ENCODE measurements at places on chromosomes 7 and 10.

- DNase-seq: peak; percentile 51
These were observed 595 bp upstream of the SUN1 start for GRCh38 chr7:831596-832166.

DNA sequence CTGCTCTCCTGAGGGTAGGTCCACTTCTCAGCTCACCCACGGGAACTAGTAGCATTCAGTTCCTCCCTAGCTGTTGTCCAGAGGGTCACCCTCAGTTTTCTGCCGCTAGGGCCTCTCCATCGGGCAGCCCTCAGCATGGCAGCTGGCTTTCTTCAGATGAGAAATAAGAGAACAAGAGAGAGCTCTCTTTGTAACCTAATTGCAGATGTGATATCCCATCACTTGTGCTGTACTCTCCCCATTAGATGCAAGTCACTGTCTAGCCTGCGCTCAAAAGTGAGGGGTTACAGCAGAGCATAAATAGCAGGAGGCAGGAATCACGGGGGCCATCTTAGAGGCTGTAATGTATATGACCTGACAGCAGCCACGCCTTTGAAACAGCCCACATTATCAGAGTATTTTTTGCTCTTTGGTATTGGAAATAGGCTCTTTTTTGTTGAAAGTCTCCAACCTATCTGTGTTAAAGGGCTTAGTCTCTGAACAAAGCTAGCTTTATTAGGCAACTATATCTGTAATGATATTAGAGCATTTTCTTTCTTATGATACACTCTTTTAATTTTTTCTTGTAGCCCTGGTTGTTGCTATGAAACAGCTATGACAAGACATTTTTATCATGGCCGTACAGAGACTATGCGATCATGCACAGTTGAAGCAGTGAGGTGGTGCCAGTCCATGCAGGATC is 45.7 kb downstream of the CROT start:
- DNase-seq: no peak

GRCh38 chr7:24402655-24403054 is 118.7 kb downstream of the NPY start:
- DNase-seq: no peak

DNA sequence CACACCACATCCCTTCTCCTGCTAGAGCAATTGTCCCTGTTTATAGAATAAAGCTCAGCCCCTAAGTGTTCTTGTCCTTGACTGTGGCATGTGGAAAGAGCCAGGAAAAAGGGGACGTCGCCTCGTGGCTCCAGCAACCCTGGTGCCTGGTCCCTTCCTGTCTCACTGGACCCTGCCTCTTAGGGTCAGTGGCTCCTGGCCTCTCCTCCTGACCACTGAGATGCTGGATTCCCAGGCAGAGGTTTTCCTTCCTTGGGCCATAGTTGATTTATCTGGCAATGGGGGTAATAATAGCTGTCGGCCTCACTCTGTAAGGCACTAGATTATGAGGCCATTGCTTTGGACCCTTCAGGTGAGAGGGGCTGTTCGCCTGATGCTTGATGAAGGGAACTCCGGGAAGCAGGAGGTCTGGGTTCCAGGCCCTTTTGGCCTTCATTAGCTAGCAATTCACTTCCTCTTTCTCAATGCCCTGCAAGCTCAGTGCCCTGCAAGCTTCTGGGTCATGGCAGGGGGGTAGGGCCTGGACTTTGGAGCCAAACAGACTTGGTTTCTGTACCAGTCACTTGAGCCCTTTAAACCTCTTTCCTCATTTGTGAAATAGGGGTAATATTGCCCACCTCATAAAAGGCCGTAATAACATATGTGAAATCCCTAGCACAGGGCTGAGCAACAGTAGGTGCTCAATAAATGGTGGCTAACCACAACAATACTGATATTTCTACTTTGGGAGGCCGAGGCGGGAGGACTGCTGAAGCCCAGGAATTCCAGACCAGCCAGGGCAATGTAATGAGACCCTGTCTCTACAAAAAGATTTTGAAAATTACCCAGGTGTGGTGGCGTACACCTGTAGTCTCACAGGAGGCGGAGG is 1.1 kb downstream of the ASL start:
- no peak for DNase-seq

DNA sequence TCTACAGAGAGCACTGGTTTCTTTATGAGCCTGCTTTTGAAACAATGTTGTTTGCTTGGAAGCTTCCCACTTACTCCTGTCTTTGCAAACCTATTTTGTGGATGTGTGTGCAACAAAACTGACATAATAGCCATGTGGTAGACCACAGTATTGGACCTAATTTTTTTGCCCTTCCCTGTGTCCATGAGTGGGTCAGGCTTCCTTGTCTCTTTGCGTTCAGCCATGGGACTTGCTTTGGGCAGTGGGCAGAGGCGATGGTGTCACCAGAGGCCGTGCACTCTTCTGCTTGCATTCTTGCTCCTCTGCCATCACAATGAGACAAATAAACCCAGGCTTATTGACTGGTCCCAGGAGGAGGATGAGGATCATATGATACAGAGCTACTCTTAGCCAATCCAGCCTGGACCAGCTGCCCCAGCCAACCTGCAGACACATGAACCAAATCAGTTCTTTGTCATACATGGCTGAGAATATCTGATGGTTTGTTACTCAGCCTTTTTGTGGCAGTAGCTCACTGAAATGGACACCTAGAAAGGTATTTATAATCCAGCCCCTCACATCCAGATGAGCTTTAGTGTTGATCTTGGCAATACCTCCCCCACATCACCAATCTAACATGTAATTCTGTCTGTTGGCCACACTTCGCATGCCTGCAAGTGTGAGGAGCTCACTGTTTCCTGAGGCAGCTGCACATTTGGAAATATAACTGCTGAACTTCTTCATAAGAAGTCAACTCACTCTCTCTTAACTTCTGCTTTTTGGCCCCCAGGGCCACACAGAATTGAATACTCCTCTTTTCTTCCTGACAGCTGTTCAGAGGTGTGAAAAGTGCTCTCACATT is 427.8 kb upstream of the ZMIZ1 start:
- DNase-seq: no peak

DNA sequence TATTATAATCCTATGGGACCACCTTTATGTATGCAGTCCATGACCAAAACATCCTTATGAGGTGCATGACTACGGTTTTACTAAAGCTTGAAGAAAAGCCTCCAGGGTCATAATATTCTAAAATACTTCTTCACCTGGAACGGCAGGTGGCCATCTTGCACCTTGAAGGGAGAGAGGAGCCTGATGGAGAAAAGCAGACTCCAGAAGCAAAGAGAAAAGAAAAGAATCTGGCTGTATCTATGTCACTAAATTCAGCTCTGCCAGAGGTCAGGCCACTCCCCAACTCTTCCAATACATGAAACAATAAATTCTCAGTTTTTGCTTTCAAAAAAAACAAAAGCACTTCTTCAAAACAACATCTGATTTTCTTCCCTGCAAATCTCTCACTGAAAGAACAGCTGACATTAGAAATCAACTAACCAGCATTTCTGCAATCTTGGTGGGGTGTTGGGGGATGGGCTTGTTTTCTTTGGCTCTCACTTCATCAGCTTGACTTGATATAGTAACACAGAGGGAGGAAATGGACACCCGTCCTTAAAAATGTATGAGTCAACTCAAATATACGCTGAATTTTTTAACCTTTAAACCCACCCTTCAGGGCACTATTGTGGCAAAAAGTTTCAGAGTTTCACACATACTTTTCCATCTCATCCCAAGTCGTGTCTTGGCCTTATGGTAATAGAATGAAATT is 21.7 kb downstream of the HIBADH start:
- no peak for DNase-seq

DNA sequence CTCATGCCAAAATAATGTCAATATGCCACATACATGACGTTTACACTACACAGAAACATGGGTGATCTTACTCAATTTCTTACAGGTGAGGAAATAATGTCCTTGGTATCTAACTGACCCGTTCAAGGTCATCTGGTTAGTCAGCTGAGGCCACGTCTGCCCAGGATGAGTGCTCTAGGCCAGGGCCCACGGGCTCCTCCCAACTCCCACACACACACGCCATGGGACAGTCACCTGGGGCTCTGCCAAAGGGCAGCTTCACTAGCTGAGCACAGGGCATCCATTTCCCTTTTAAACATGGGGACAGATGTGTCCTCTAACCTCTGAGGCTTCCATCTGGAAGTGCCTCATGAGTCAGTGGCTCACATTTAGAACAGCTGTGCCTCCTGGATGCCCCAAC is 123.9 kb downstream of the TNS3 start:
- no peak for DNase-seq

- DNase-seq: no peak
These were observed 69.8 kb upstream of the CALN1 start for GRCh38 chr7:72481934-72482333.

DNA sequence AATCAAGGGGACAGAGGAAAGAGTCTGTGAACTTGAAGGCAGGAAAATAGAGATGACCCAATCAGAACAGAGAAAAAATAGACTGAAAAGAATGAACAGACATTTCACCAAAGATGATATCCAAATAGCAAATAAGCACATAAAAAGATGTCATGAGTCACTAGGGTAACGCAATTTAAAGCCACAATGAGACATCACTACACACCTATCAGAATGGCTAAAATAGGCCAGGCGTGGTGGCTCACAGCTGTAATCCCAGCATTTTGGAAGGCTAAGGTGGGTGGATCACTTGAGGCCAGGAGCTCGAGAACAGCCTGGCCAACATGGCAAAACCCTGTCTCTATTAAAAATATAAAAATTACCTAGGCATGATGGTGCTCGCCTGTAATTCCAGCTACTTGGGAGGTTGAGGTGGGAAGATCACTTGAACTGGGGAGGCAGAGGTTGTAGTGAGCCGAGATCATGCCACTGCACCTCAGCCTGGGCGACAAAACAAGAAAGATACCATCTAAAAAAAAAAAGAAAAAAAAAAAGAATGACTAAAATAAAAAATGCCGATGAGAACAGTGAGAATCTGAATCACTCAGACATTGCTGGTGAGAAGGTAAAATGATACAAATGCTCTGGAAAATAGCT is 100.9 kb downstream of the LHPP start:
- DNase-seq: no peak

DNA sequence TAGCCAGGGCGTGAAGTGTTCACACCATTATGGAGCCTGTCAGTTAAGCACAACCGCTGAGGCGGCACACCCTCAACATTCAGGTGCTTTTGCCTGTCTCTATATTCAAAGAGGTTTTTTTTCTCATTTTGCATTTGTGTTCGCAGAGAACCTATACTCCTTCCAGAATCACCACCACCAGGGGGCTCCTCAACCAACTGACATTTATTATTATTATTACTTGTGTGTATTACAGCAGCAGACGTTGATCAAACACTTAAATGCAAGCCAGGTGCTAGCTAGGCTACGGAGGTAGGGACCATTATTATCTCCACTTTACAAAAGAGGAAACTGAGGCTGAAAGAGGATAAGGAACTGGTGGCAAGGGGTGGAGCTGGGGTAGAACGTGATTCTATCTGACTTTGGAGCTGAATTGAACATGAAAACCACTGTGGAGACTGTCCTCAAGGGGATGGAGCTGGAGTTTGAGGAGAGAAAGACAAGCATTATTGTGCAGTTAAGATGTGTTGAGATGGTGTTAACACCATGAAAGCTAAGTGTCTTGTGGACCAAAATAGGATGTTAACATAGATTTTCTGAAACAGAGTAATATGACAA is 133.8 kb upstream of the PLXNA4 start:
- DNase-seq: peak; percentile 37

DNA sequence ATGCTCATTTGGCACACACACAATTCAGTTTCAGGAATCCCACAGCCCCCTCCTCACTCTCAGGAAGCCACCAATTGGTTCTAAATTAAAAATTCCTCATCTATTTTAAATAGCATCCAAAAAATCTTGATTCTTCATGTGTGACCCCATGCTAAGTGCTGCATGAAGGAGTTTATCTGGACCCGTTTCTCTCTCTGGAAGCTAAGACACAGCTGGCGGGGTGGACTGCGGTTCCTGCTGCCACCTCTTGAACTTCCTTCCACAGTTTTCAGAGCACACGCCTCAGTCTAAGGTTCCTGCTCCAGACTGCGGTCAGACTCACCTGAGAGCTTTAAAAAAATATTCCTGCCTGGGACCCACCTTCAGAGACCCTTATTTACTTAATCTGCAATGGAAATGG is 34.5 kb downstream of the LYZL1 start:
- DNase-seq: no peak

GRCh38 chr7:125061776-125062397 is 132.3 kb upstream of the POT1 start:
- no peak for DNase-seq

DNA sequence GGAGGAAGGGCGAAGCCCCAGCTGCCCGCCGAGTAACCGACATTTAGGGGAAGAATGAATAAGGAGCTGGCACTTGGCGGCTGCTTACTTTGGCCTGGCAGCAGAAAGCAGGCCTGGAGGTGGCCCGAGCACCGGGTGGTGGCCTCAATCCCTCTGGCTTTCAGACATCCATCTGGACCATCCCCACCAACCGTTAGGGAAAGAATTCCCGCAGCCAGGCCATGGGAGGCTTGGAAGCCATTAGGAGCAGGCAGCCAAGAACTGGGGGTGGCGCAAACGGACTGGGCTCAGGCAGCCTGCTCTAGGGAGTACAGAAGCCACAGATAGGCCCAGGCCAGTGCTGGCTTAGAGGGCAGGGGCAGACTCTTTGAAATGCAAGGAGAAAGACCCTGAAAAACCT is 132.7 kb downstream of the NEURL1 start:
- no peak for DNase-seq

DNA sequence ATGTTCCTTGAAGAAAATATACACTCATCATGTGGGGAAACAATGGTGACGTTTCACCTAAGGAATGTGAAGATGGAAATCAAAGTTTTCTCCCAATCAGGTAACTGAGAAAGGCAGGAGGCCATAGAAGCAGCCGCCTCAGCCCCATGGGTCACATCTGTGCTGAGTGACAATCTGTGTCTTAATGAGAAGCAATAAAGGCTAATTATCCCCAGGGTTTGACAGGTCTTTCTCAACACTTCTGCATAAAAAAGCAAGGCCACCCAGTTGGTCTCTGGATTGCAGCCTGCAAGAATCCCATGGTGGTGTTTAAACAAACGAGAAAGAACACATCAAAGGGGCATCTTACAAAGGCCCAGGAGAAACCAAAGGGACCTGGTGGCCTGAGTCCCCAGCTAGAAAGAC is 91.1 kb upstream of the TNS3 start:
- DNase-seq: no peak

DNA sequence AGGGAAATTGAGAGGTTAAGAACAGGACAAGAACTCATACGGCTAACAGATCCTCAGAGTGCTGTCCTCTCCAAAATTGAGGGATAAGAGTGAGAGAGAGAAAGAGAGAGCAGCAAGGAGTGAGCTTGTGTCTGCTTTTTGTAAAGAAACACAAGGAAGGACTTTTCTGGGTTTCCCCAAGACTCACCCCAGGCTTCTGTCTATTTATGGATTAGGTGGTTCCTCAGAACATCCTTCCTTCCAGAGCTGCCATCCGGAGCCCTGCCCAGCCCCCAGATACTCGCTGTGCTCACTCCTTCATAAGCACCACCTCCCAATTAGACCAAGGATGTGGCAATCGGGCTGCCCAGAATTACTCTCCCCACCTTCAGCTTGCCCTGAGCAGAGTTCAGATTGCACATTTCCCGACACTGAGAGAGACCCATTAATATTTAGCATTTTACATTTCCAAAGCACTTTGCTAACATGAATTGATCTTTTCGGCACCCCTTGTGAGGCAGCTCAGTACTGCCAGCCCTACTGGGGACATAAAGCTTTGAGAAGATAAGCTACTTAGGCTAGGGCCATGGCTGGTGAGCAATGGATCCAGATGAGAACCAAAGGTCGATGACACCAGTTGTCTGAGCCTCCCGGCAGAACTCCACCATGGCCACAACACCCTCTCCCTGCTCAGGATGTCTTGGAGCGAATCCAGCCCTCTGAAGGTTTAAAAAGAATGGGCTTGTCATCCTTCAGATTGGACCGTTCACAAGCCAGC is 19.2 kb upstream of the R3HCC1L start:
- DNase-seq: no peak

Data from CD4-positive, alpha-beta T cell treated with Interleukin-17A for 1 hour (primary cell).